Activated CD4-positive, CD25-positive, alpha-beta regulatory T cell (primary cell): ENCODE measurements at places on chromosomes 6 and 20.

DNA sequence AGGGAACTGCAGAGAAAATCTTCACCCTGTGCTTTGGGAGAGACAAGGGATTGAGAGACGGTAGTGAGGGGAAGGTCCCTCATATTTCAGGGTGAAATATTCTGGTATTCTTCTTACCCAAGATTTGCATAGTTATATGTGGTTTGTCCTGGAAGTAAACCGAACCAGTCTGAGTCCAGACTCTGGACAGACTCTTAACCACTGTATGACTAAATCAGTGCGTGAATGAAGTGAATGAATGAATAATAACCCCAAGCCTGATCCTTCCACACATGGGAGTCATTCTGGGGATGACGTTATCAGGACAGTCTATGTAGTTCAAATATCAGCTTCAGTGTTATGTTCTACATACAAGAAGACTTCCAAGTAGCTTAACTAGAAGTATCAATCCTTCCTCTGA lies 690.7 kb downstream of the KIF16B start:
- DNase-seq, result no peak

- DNase-seq, result peak; percentile 22
Measured at GRCh38 chr6:2764610-2765165, 505 bp upstream of the WRNIP1 start.

DNA sequence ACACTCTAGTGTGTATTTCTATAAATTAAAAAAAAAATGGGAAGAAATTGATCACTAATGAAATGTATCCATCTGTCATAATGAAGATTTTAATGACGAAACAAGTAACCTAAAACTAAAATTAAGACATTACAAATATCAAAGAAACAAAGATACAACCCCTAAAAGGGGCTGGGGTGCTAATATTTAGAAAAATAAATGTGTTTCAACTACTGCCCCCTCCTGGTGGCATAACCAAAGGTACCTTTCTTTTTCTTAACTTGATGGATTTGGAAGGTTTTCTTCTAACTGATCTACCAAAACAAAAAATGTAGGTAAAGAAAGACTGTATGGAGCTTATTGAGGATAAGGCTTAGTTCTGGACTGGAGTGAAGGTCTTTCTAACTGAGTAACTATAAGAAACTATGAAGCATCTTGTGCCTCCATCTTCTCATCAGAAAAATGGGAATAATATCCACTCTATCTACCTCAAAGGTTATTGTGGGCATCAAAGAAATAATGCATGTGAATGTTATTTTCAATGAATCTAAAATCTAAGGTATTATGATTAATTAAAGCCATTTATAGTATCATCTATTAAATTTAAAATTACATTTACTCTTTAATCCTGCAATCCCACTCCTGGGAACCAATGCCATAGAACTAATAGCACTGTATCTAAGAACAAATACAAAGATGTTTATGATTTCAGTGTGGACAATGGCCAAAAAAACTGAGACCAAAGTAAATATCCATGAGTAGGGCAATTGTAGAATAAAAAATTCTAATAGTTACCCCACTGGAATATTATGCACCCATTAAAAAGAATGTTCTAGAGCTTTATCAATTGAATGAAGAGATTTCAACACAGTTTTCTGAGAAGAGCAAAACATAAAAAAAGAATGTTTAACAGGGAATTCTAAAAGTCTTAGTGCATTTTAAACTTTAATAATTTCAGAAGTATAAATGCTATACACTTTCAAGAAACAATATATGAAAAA lies 117.2 kb downstream of the BACH2 start:
- no peak for DNase-seq

- DNase-seq, result no peak
Measured at GRCh38 chr6:170041526-170041925, 249.4 kb downstream of the DLL1 start.
